ENCODE measurements at places on chromosomes 1 and 21.

- no peak for DNase-seq
These were observed 7.2 kb upstream of the HHAT start for GRCh38 chr1:210321552-210321951.

GRCh38 chr1:185561629-185562028 lies 172.6 kb upstream of the HMCN1 start:
- DNase-seq, result no peak

- no peak for DNase-seq
These were observed 660 bp downstream of the GCLM start for GRCh38 chr1:93908394-93909145.

DNA sequence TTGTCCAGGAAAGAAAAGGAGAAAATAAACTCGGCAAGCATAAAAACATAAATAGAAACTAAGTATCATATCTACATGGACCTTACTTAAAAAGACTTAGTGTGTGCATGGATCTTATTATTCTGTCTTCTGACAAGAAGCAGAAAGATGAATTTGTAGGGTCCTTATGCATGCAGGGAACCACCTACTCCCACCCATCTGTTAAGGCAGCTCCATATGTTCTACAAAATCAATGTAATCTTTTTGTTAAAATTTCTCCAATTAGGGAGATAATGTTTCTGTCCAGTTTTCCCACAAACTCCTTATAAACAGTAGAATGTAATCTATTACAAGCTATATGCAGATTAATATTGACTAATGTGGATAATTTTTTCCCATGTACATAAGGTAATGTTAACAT lies 13.9 kb upstream of the PTPN14 start:
- DNase-seq, result no peak

- no peak for DNase-seq
These were observed 893.5 kb downstream of the LTN1 start for GRCh38 chr21:28099001-28099705.

- no peak for DNase-seq
These were observed 362.2 kb downstream of the ZP4 start for GRCh38 chr1:237528545-237528944.

- no peak for DNase-seq
These were observed 139.8 kb downstream of the SPATA17 start for GRCh38 chr1:217770918-217771317.

DNA sequence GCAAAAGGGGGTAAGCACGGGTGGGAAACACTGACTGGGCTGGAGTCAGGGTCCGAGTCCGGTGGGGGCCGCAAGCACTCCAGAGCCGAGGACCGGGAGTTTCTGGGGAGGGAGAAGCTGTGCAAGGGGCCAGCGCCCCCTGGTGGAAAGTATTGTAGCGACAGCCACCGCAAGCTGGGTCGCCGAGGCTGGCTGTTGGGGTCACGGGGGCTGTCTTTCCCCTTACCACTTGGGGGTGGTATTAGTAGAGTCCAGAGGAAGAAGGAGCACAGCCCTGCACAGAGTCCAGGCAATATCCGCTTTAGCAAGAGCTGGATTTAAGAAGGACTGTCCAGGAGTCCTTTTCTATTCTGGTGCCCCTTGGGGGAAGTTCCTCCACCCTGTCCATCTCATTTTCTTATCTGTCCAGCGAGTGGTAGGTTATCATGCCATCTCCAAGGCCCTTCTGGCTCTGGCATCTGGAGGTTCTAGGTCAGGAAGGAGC lies 17.9 kb upstream of the ETV3 start:
- no peak for DNase-seq

- no peak for DNase-seq
These were observed 253.8 kb upstream of the PLXNA2 start for GRCh38 chr1:208497866-208498541.

DNA sequence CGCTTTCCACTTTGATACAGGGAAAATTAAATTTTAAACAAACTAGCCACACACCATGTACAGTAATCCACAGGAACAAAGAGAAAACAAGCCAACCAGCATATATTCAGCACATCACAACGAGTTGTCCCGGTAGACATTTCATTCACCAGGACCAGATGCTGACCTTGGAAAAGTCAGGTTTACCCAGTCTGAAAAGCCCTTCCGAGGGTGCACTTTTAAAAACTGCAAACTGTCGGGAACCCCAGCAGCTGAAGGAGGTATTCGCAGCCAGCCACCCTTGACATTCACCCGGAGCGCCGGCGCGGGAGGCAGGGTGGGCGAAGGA lies 1.2 kb downstream of the MCOLN3 start:
- DNase-seq, result no peak

GRCh38 chr21:38475519-38475918 lies 22.8 kb downstream of the ERG start:
- no peak for DNase-seq

GRCh38 chr1:11058595-11059154 lies 1.1 kb downstream of the SRM start:
- DNase-seq, result no peak

- DNase-seq, result no peak
These were observed 37.7 kb upstream of the KCNJ15 start for GRCh38 chr21:38219049-38219628.

GRCh38 chr1:150529017-150529416 lies 13.5 kb downstream of the FALEC start:
- no peak for DNase-seq

DNA sequence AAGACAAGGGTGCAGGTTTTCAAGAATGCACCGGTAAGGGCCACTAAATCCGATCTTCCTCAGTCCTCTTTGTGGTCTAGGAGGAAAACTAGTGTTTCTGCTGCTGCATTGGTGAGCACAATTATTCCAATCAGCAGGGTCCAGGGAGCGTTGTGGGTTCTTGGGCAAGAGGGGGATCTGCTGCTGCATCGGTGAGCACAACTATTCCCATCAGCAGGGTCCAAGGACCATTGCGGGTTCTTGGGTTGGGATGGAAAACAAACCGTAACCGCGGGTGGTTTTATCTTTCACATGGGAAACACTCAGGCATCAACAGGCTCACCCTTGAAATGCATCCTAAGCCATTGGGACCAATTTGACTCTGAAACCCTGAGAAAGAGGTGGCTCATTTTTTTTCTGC lies 7.0 kb upstream of the PCP4L1 start:
- no peak for DNase-seq

GRCh38 chr1:29698033-29698432 lies 461.7 kb downstream of the PTPRU start:
- no peak for DNase-seq

DNA sequence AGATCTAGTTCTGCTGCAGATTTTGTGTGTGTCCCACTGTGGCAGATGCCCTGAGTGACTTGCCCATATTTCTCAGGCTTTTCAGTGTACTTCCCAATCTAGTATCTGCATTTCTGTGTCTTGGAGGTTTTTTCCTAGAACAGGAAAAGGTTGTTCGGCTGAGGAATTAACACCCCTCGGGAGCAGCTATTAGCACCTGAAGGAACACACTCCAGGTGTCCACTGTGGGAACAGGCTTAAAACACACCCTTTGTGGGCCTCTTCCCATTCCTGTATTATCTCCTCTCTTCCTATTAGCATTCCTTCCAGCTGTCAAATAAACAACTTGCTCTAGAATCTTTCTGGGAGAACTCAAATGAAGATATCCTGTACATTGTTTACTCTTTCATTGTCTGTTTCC lies 178.3 kb downstream of the HMCN1 start:
- no peak for DNase-seq

DNA sequence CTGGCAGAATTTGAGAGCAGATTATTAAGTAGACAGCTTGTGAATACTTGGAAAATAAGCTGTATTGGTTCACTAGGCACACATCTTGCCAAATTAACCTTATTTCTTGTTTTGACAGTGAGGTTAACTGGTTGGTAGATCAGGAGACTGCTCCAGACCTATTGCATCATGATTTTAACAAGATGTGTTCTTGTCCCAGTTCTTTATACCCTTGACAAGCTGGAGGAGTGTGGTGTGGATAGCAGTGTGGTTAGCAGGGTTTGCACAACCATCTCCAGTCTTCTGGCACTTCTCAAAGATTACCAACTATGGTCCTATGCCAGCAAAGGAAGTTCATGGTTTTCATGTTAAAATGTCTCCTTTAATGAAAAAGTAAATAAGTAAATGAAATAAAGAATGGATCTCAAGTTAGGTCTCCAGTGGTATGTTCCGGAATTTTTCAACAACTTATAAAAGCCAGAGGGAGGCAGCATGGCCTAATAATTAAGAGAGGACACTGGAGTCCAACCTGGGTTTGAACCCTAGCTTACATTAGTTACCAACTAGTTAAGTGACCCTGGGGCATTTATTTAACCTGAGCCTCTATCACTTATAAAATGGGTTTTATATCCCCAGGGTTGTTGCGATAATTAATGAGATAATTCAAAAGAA lies 34.1 kb downstream of the DDX20 start:
- DNase-seq, result no peak

- no peak for DNase-seq
These were observed 20.9 kb upstream of the MAN1A2 start for GRCh38 chr1:117346206-117346928.

DNA sequence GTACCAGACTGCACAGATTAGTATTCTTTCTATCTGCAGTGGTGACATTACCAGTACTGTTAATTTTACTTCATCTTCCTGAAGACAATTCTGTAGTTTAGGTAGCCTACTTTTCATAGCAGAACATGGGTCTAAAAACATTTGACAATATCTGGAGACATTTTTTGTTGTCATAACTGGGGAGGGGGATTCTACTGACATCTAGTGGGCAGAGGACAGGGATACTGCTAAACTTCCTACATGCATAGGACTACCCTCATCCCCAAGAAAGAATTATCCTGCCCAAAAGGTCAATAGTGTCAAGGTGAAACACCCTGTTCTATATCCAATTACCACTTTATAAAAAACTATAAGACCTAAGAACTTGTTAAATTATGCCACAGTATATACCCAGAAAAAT lies 3.4 kb upstream of the ARHGAP29 start:
- no peak for DNase-seq

- no peak for DNase-seq
These were observed 624.4 kb upstream of the PLXNA2 start for GRCh38 chr1:208868554-208868953.

GRCh38 chr1:94971491-94971924 lies 44.6 kb upstream of the CNN3 start:
- DNase-seq, result no peak

DNA sequence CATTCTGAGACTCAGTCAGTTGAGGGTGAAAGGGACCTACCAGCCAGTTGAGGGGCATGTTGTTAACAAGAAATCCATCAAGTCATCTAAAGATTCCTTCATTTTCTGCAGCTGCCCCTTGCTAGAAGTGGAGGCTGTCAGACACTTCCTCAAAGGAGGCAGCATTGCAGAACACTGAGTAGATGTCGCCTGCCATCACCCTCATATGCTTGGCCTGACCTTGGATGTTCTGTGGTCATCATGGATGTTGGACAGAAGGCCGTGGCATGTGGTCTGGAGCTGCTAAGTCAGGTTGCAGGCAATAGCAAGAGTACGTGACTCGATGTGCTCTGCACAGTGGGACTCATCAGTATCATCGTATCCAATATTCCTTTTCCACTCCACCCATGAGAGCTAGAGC lies 70.6 kb downstream of the GATAD2B start:
- DNase-seq, result no peak

GRCh38 chr1:173212952-173213491 lies 5.9 kb upstream of the TNFSF4 start:
- no peak for DNase-seq

DNA sequence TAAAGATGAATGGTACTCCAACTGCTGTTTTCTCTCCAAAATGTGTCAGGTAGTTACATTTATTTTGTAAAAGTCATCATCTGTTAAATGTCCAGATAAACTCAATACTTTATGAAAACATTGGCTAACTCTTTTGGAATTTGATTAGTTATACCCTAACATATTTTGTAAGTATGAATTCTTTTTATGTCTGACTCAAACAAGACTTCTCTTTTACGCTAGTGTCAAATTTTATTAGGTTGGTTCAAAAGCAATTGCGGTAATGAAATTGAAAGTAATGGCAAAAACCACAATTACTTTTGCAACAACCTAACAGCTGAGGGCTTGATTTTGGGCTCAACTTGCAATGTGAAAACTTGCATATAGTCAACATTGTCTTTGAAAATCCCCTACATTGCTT lies 41.0 kb upstream of the USP25 start:
- no peak for DNase-seq

DNA sequence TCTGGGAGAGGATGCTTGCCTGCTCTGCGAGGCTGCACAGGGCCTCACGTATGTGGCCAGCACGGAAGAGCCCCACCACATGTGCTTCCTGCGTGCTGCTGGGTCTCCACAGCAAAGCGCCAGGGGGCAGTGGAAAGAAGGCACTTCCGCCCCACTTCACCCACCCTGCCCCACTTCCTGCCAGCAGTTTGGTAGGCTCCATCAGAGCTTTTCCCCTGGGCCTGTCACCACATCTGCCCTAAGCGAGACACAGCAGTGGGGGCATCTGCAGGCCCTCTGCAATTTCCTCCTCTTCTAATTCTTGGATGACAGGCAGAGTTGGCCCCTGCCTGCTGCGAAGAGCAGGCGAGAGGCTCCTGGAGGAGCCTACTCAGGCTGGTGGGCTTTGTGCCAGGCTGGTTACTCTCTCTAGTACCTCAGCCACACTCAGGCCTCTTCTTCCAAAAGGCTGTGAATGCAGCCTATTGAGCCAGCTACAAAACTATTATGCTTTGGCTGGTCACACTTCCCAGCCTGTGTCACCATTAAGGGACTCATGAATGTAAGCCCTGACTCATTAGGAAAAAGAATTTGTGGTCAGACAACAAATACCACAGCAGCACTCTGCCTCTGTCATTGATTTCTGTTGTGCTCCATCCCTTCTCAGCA lies 25.0 kb downstream of the CD244 start:
- peak; percentile 33 for DNase-seq

All from esophagus squamous epithelium (tissue), 5 donors.